Fibroblast of skin of abdomen (primary cell): ENCODE measurements at places on chromosomes 3 and 15.

GRCh38 chr3:111823341-111823855 lies 35.7 kb upstream of the PHLDB2 start:
- no peak for DNase-seq

GRCh38 chr3:87766721-87767120 lies 292.1 kb downstream of the CGGBP1 start:
- no peak for DNase-seq

- DNase-seq: no peak
Measured at GRCh38 chr15:83462953-83463433, 15.9 kb downstream of the SH3GL3 start.

GRCh38 chr3:144708437-144708836 lies 736.8 kb downstream of the DIPK2A start:
- DNase-seq: no peak

GRCh38 chr3:17726313-17726712 lies 16.1 kb downstream of the TBC1D5 start:
- DNase-seq: no peak
